Breast epithelium (tissue), 4 donors: ENCODE measurements at places on chromosomes 3 and 15. TPM values are rescaled to one million over a fixed set of nuclear protein-coding genes. Genes with fewer than 3 reads are reported as not detected.

RPS27L gene
- 152 TPM for total RNA-seq

- no peak for DNase-seq
These were observed 124.8 kb downstream of the EEFSEC start for GRCh38 chr3:128278130-128278529.

DNA sequence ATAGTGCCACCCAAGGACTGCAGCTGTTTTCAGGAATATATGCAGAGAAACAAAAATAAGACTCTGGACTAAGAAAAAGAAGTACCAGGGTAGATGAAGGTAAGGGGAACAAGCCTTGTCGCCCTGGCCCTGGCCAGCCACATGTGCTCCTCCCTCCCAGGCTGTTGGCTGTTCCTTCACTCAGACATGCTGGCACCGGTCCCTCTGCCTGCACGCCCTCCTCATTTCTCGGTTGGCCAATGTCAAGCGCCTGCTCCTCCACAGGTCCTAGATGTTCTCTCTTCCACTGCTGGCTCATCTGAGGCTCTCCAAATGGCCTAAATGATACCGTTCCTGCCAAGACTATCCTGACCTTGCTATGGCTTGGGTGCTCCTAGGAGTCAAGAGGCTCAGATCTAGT lies 288.4 kb upstream of the LYSMD4 start:
- no peak for DNase-seq

- no peak for DNase-seq
These were observed 127.3 kb upstream of the THBS1 start for GRCh38 chr15:39453620-39454019.
